Small intestine (tissue), 16 donors: ENCODE measurements at places on chromosomes 1 and 21.

GRCh38 chr21:32475162-32475812 is 62.8 kb downstream of the EVA1C start:
- DNase-seq, result no peak

DNA sequence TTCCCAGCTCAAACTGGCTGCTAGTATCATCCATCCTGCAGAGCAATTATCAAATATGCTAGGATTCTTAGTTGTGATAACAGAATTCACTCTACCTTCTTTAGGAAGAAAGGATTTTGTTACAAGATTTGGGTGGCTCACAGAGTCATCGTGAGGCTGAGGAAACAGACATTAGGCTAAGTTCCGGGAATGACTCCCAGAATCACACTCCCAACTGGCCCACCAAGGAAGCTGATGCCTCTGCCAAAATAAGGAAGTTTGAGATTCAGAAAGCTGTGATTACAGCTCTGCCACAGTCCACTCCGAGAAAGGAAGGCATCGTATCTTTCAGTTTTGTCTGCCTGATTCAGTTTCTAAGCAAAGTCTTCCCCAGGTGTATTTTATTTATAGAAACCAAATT is 50.6 kb upstream of the LYPLAL1 start:
- no peak for DNase-seq

DNA sequence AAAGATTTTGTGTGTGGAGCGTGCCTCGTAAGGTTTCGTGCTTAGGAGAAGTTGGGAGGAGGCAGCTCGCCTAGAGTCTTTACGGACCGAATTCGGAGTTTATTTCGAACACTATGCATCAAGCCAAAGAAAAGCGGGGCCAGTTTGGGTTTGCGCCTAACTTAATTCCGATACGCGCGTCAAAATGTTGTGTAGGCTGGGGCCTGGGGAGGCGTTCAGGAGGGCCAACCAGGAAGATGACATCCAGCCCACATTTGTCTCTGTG is 6.4 kb downstream of the FOXD2 start:
- peak; percentile 50 for DNase-seq

- peak; percentile 82 for DNase-seq
These were observed 106.4 kb downstream of the TBX19 start for GRCh38 chr1:168386949-168387586.

DNA sequence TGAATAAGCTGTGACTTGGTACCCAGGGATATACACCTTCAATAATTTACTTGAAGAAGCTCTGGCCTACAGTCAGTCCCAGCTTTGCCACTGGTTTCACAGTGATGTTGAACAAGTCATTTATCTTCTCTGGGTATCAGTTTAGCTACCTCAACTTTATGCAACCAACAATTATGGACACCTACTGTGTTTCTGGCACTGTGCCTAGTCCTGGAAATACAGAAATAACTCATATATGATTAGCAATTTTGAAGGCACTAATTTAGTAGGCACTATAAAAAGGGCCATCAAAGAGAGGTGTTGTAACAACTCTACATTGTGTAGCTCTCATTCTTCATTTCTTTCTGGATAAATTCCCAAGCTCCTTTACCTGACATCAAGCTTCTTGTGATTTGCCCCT is 88.6 kb upstream of the SPATA6 start:
- no peak for DNase-seq

- DNase-seq, result no peak
These were observed 181.7 kb upstream of the DPYD start for GRCh38 chr1:98102345-98103030.

DNA sequence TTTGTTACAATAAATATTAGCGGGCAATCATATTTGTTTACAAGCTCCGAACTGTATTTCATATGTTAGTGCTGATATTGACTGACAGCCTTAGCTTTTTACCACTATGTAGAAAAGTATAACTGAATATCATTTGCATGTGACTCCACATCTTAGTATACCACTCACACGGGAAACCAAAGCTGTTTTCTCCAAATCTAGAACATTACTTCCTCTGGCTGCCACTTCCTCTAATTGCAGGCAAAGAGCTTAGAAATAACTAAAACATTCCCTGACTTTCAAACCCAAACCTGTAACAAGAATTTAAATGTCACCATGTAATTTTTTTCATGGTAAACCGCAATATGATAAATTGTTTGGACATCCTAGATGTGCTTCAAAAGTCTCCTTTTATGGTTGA is 174.7 kb downstream of the LBR start:
- no peak for DNase-seq

- DNase-seq, result no peak
These were observed 58.5 kb downstream of the FOXO6 start for GRCh38 chr1:41419584-41420295.

DNA sequence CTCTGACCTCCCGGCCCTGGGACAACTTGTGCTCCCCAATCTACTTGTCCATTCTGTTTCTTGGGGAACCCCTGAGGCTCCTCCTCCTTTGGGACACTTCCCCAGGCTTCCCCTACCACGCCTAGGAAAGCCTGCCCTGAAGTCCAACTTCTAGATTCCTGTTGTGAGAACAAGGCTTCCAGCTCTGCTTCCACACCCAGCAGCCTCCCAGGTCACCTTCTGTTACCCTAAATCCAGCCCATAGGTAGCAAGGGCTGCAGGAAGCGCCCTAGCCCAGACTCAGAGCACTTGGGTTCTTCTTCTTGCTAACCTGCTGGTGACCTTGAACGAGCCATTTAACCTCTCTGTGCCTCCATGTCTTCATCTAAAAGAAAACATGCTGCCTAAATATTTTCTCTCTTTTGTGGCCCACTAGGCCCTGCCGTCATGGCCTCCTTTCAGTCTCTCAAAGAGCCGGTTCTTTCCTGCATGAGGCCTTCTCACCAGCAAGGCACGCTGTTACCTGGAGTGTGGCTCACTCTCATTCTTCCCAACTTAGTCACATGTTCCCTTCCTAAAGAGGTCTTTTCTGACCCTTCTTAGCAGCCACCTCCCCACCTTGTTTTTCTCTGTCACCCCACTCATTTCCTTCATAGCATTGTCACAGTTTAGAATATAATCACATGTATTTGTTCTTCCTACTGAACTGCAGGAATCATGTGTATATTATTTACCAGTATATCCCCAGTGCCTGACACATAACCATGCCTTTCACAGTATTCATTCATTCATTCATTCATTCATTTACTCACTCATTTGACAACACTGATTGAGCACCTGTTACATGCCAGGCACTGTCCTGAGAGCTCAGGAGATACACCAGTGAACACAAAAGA is 1.4 kb downstream of the CAPN2 start:
- peak; percentile 78 for DNase-seq

- no peak for DNase-seq
These were observed 142.1 kb upstream of the COL11A1 start for GRCh38 chr1:103250441-103250861.

DNA sequence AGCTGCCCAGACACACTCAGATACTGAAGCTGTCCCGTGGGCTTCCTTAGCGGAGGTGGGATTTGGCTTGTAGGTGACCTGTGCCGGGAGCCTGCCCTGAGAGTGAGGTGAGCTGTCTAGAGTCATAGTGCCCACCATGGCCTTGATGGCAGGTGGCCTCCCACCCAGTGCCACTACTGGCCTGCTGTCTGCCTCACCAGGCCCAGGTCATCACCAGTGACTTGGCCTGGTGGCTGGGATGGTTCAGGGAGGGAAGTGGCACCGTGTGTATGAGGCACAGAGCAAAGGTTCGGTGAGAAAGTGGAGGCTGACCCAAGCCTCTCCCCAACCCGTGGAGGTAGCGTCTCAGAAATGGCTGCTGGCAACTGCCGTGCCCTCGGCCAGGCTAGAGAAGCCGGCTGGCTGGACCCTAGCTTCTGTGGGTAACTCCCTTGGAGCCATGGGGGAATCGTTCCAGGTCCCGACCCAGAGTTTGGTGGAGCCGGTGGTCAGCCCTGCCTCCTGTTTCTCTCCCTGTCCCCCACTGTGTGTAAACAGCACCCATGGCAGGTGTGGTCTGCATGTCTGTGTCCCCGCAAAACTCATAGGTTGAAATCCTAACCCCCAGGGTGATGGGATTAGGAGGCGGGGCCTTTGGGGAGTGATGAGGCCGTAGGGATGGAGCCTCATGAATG is 155.4 kb upstream of the C1orf174 start:
- DNase-seq, result no peak

DNA sequence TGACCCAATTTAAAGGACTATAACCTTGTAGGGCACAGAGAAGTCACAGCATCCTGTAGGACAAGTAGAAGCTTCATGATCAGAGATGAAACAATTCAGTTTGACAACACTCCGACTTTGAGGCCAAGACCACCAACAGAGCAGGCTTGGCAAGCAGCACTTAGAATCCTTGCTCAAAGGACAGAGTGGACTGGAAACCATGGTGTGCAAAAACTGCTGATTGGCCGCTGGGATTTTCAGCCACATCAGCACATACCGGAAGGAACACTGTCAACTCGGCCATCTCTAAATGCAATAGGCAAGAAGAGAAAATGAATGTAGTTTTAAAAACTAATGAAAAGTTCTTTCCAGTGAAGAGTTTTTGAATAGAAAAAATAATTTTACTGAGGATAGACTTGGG is 92.0 kb upstream of the PRMT6 start:
- no peak for DNase-seq

DNA sequence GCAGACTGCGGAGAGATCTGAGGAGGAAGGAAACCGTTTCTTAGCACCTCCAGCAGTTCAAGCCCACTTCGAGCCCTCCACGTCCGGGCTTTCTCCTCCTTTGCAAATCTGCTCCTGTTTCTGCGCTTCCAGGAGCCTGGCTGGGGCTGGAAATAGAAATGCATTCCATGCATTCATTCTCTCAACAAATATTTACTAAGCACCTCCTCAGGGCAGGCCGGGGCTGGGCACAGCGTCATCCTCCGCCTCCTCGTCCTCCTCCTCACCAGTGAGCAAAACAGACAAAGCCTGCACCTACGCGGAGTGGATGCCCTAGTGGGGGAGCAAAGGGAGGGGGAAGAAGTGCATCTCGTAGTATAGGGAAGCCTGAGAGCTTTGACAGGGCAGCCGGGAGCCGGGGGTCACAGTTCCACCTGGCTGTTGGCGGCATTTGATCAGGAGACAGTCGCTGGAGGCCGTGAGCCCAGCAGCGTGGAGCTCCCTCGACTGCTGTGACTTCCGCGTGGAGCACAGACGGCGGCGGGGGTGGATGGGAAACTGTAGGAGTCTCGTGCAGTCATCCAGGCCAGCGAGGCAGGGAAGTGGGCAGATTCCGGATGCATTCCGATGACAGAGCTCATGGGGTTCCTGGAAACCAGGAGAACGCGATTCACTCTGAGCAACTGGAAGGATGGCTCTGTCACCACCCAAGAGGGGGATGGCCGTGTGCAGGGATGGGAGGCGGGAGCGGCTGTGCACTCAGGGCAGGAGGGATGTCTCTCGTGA is 93.5 kb downstream of the SIK1 start:
- DNase-seq, result no peak

GRCh38 chr1:220887520-220888416 is 8.5 kb downstream of the HLX start:
- DNase-seq, result no peak

DNA sequence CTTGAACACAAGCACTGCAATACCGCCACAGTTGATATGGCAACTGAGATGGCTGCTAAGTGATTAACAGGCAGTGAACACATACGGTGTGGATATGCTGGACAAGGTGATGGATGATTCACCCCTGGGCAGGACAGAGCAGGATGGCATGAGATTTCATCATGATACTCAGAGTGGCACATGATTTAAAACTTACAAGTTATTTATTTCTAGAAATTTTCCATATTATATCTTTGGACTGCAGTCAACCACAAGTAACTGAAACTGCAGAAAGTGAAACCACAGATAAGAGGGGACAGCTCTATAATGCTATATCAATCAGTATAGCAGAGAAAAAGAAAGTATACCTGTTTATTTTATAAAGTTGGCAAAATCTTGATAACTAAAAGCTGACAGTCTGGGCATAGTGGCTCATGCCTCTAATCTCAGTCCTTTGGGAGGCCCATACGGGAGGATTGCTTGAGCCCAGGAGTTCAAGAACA is 47.9 kb downstream of the PHACTR4 start:
- peak; percentile 61 for DNase-seq

- DNase-seq, result no peak
These were observed 117.3 kb upstream of the IRF2BP2 start for GRCh38 chr1:234727018-234727940.

- DNase-seq, result peak; percentile 45
These were observed 46.9 kb upstream of the GNG12 start for GRCh38 chr1:67880056-67880601.

DNA sequence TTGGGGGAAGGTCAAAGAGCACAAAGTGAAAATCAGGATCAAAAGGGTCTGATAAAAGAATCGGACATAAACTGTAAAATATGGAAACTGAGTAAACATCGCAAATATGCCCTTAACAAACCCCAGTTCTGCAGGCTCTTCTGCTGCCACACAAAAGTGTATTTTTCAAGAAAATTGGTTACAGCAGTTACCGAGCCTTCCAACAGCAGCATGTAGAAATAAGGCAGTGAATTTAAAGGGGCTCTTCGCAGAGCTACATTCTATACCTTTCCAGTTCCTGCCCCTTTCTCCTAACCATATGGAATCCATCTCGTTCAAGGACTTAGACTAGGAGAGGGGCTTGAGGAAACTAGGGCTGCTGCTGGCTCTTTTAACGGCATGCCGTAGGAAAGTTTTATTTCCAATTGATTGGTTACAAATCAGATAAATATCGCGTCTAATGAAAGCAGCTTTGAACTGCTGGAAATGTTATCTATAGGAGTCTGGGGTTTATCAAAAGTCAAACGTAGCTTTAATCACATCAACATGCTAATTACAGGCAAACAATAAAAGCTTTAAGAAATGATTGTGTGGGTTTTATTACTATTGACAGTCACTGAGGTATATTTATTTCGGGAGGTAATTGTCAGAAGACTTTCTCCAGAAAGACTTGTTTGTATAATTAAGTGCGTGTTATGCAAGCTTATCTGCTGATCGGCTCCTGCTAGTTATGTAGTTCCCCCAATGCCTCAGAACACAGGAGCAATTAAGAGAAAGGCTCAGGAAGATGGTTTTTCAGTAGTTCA is 59.1 kb downstream of the GORAB start:
- no peak for DNase-seq

DNA sequence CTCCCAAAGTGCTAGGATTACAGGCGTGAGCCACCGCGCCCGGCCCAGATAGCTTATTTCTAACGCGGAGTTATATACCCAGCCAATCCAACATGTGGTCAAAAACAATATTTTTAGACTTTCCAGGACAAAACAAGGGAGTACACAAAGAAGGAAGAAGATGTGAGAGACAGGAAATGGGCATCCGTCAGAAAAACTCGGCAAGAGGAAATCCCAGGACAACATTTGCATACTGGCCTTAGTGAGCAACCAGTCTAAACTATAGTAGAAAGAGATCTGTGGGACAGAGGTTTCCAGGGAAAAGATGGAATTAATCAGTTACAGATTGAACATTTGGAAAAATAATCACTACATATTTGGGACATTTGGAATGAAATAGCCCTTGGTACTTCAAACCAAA is 11.4 kb downstream of the ARMH1 start:
- no peak for DNase-seq

- DNase-seq, result no peak
These were observed 106.0 kb downstream of the UBE2U start for GRCh38 chr1:64309431-64309831.

- DNase-seq, result no peak
These were observed 43.0 kb downstream of the TRIM33 start for GRCh38 chr1:114468047-114468446.

GRCh38 chr1:16231331-16232315 is 5.4 kb downstream of the CPLANE2 start:
- DNase-seq, result no peak

- no peak for DNase-seq
These were observed 340.0 kb downstream of the PTBP2 start for GRCh38 chr1:97061604-97062003.

GRCh38 chr21:34880401-34880800 is 168.7 kb downstream of the RUNX1 start:
- DNase-seq, result no peak

- DNase-seq, result no peak
These were observed 78.5 kb upstream of the DPYD start for GRCh38 chr1:97999320-97999719.
